ENCODE measurements at places on chromosomes 11 and 22.
A peak's percentile ranks its signal among the peaks of the same experiment; 100 is the strongest.

- DNase-seq: no peak
Observed at GRCh38 chr11:61158691-61159381, 2.4 kb downstream of the VPS37C start.

DNA sequence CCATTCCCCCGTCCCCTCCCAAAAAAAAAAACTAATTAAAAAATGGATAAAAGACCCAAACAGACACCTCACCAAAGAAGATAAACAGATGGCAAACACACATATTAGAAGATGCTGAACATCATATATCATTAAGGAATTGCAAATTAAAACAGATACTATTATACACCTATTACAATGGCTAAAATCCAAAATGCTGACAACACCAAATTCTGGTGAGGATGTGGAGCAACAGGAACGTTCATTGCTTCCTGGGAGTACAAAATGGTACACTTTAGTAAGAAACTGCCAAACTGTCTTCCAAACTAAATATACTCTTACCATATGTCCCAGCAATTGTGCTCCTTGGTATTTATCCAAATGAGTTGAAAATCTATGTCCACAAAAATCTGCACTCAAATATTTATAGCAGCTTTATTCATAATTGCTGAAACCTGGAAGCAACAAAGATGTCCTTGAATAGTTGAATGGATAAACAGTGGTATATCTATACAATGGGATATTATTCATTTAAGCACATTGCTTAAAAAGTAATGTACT is 19.9 kb downstream of the NAGA start:
- DNase-seq: no peak

DNA sequence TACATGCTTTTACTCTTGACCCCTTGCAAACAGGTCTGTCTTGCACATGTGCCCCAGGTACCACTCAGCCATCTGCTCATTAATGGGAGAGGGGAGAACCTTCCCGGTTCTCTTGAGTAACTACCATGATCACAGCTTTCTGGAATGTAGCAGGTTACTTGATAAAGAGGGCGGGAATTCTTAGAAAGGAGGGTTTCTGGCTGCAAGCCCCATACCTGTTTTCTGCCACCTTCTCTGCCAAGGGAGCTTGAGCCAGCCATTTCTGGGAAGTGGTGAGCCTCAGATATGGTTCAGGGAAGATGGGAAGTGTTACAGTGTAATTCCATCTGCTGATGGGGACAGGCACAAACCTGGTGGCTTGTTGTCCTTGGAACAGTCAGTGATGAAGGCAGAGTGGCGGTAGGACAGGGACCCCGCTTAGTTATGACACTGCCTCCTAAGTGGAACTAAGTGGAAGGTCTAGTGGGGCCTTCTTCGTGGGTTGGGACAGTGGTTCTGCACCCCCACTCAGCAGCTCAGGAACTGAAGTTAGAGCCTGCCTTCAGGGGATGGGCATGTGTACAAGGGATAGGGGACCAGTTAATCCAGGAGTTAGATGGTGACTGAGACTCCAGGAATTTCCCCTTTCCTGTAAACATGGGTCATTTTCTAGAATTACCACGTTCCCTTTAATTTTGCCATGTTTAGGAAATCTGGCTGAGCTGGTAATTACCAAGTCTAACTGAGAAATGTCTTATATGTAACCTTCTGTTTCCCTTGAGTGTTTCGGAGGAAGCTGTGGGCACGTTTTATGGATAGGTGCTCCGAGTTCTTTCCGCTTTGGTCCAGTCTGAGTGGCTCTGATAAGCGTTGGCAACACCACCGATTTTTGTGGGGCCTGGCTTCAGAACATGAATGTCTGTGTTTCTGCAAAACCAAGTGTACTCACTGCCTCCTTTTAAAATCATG is 35.3 kb downstream of the BCR start:
- no peak for DNase-seq

DNA sequence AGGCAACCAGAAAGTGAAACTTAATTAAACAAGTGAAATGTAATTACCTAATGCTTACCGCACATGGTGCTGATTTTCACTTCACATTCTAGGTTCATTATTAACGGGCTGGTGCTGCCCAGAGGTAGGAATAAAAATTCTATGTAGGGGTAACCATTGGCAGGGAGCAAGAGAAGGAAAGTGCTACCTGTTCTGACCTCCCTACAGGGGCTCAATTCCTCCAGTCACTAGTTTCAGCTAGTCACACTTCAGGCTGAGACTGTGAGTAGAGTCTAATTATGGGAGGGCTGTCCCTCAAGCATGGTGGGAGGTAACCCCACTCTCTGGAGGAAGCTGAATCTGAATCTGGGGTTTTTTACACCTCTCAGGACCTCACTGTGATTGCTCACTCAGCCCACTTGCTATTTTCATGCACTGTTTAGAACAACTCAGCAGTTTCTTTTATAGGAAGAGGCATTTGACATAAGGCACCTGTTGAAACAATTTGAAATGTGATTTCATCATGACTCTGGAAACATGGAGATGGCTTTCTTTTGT is 75.4 kb downstream of the MAML2 start:
- peak; percentile 20 for DNase-seq

GRCh38 chr22:45332001-45332400 is 22.3 kb downstream of the FAM118A start:
- DNase-seq: no peak

DNA sequence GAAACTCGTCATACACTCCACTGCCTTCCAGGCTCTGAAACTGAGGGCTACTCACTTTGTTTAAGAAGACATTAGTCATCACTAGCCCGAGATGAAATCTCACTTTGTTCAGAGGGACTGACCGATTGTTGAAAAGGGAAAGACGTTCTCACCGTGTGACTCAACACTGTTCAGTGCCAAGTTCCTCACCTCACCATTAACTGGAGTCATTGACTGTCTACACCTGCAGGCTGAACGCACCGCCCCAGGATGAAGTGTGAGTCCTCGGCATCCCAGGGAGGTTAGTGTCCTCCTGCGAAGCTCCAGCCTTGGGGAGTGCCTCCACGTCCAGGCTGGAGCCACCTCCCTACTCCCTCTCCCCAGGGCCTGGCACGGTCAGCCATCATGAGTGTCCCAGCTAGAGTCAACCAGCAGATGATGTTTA is 30.4 kb downstream of the FADD start:
- DNase-seq: no peak

DNA sequence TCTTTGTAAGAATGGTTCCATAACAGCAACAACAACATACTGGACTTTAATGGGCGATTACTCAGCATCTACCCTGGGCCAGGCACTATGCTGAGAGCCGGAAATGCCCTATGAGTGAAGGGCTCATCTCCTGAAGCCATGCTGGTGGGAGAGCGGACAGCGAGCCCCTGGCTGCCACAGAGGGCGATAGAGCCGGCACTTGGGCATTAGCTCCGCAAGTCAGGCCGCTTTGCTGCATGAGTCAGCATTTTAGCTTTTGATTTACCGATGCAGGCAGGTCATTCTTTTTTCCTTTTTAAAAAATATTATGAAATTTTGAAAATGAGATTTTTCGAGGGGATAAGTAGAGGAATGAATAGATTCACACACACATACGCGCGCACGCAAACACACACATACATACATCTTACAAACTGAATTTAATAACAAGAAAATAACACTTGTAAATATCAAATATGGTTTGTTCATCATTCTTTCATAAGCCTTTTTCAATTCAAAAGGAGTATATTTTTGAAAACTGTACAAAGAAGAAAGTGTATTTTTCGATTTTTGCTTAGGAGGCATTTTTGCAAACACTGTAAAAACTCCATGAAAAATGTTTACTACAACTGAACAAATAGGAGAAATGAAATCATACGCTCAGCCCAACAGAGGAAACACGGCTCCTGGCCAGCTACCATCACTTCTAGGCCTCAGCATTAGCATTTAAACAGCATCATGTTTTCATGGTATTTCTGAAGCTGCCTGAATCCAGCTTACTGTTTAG is 667.3 kb downstream of the OPCML start:
- no peak for DNase-seq

GRCh38 chr11:14070896-14071295 is 108.4 kb downstream of the SPON1 start:
- no peak for DNase-seq

DNA sequence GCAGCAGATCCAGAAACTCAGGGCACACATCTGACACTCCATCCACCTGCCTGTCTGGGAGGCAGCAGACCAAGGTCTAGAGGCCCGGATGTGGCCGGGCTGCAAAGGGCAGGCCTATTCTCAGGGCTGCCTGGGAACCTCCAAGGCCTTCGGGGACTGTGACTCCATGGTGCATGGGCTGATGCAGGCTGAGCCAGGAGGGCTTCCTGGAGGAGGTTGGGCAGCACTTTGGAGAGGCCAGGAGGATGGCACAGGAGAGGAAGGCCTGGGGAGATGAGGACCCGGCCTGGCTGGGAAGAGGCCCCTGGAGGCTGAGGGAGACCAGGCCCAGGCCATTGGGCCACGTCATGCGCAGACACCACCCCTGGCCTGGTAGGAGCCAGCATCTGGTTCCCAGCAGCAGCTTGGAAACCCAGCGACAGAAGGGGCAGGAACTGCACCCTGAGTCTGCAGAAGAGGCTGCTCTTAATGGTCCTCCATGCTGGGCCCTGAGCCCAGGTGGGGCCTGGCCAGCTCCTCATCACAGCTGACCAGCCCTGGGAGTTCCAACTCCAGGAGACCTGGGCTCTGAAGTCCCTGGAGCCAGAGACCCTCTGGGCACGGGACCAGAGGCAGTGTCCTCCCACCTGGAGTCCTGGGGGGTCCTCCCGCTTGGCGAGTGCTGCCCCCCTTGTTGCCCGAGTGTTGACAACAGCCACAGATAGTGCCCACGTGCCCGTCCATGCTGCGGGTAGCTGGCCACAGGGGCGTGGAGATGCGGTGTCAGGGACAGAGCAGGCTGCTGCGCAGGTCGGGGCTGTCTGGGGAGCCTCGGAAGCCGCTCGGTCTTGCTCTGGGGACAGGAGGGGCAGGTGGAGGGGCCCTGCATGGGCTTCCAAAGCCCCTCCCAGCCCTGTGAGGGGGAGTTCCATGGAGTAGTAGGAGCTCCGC is 5.5 kb downstream of the PHLDA2 start:
- no peak for DNase-seq

DNA sequence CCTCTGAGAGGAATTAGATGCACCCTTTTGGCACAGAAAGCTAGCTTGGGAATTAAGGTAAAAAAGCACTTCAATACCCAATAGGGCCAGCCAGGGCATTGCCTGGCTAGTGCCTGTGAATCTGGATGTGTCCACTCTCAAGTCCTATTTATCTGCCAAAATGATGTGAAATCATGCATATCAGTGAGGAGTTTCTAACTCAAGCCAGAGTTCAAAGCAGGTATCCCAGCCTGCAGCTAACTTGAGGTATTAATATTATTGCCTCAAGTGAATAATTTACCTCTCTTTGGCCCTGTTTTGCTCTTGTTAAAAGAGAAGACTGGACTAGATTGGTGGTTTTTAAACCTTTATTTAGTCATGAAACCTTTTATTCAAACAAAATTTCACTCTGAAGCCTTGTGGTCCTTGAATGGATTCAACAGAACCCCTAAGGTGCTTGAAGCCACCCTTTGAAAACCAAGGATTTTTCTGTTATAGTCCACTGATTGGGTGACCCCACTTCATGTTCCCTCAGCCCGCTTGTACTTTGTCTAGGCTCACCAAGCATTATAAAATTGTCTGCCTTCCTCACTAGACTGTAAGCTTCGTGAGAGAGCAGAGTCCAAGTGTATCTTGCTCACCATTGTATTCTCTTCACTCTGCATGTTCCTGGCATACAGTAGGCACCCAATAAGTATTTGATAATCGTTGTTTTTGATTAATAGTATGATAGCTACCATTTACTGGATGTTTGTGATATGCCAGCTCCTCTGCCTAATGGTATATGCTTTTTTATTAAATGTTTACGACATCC is 4.5 kb downstream of the RNF121 start:
- no peak for DNase-seq

GRCh38 chr11:1998290-1998689 is 648 bp upstream of the H19 start:
- no peak for DNase-seq

GRCh38 chr11:70155386-70155785 is 47.7 kb upstream of the FADD start:
- DNase-seq: no peak

GRCh38 chr11:60964801-60965200 is 6.7 kb upstream of the CD6 start:
- no peak for DNase-seq

- no peak for DNase-seq
Observed at GRCh38 chr11:135075740-135076139, 663.7 kb upstream of the B3GAT1 start.

DNA sequence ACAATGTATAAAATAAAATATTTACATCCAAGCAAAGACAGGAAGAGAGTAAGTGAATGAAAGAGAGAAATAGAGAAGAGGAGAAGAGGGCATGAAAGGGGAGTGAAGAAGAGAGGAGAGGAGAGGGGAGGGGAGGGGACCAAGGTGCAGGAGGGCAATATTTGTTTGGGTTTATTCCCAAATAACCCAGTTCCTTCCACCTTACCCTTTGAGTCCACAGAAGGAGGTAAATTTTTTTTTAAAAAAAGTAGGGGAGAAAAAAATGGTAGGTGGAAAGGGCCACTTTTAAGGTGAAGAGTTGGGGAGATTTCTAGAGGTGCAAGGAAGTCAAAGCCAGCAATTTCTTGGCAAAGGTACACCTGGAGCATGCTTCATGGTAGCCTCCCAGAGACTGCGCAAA is 2.1 kb upstream of the OR5AN1 start:
- DNase-seq: no peak

DNA sequence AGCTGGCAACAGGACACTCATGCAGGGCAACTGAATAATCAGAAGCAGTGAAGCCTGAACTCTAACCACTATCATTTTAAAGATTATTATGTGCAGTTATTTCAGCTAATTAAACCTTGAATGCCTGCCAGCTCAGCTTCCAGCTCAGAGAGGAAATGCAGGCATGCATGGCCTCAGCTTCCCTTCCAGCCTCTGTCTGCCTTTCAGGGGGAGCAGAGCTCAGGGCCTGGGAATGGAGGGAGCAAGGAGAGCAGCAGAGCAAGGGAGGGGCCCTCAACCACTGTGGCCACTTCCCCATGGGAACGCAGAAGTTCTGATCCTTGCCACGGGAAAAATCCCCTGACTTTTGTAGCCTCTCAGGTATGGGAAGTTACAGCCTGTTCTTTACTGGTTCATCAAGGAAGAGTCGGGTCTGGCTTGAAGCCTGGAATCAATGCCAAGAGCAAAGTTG is 32.5 kb upstream of the APLNR start:
- DNase-seq: no peak

Measured in stimulated activated CD8-positive, alpha-beta memory T cell treated with anti-CD3 and anti-CD28 coated beads, Interleukin-4, amount 100 ng/mL, for 4 hours (primary cell).